Mucosa of descending colon (tissue), 3 donors: ENCODE measurements at places on chromosomes 12 and 14. TPM values are rescaled to one million over a fixed set of nuclear protein-coding genes. Genes with fewer than 3 reads are reported as not detected.

GRCh38 chr12:94889445-94890210, 113.9 kb downstream of the NDUFA12 start:
- DNase-seq, result no peak

DNA sequence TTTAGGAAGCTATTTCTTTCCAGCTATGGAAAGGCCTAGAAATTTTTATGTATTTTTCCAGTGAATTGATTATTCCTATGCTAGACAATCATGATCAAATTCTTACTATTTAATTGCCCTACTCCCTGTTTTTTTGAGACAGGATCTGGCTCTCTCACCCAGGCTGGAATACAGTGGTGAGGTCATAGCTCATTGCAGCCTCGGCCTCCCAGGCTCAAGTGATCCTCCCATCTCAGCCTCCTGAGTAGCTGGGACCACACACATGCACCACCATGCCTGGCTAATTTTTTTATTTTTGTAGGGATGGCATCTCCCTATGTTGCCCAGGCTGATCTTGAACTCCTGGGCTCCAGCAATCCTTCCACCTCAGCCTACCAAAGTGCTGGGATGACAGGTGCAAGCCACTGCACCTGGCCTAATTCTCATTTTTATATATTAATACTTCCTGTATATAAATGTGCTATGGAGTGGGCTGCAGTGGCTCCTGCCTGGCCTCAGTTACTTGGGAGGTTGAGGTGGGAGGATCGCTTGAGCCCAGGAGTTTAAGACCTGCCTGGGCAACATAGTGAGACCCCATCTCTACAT, 16.0 kb upstream of the MDM2 start:
- DNase-seq, result no peak

GRCh38 chr14:37791384-37792036, 196.1 kb downstream of the TTC6 start:
- no peak for DNase-seq

DNA sequence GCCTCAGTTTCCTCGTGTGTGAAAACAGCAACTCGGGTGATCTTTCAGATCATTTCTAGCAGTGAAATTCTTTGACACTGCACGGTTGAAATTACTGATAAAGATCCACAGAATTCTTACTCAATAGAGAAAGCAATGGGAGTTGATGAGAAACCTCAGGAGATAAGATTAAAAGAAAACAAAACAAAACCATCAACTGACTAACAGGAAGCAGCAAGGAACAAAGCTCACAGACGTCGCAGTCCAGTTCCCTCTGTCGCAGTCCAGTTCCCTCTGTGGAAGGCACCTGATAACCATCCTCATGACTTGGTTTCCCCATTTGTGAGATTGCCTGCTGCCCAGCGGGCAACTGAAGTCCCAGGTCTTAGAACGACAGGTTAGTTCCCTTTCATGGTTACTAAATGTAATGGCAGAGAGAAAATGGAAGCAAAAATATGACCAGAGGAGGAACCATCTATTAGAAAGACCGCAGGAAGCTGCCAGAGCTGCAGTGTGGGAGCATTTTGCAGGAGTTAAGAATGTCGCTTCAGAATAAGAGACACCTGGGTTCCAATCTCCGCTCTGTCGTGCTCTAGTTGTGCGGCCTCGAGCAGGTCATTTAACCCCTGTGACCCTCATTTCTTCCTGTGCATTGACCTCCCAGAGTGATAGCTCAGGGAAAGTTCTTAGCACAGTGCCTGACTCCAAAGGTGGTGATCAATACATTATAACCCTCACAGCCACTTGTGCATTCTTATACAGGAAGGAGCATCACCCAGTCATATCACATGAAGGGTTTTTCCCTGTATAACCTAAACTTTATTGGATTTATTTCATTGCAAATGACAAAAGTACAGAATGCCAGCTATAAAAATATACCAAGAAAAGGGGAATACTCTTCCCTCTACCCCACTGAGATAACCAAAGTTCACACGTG, 5.1 kb upstream of the MED13L start:
- no peak for DNase-seq

GRCh38 chr14:24262821-24263733, at the start of gene TGM1:
Gene TGM1, minus strand, starts transcription at chr14:24263177. Its CDS starts 825 bp downstream, at chr14:24262352.
- DNase-seq, result no peak

DNA sequence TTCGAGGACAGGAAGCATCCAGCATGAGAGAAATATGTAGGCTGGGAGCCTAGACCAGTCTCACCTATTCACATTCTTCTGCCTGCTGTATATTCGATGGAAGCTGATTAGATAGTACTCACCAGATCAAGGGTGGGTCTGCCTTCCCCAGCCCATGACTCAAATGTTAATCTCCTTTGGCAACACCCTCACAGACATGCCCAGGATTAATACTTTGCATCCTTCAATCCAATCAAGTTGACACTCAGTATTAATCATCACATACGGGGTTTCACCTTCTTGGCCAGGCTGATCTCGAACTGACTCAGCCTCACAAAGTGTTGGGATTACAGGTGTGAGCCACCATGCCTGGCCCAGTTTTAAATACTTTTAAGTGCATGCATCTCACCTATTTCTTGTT, 30.5 kb upstream of the SLC10A1 start:
- DNase-seq, result no peak

DNA sequence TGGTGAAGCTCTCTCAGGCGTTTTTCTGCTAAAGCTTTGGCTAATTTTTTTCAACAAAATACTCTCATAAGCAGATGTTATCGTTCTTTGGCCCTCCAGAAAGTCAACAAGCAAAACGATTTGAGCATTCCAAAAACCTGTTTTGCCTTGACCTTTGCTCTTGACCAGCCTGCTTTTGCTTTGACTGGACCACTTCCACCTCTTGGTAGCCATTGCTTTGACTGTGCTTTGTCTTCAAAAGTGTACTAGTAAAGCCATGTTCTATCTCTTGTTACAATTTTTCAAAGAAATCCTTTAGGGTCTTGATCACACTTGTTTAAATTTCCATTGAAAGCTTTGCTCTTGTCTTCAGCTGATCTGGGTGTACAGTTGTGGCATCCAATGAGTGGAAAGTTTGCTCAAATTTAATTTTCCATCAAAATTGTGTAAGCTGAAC, 10.7 kb upstream of the ARID4A start:
- no peak for DNase-seq

DNA sequence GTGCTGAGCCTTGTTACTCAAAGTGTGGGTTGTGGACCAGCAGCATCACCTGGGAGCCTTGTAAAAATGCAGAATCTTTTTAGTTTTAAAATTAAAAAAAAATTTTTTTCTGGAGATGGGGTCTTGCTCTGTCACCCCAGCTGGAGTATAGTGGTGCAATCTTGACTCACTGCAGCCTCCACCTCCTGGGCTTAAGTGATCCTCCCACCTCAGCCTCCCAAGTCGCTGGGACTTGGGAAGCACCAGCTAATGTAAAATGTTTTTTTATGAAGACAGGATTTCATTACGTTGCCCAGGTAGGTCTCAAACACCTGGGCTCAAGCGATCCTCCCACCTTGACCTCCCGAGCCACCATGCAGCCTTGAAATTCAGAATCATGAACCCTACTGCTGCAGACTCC, 14.4 kb downstream of the MYBPC1 start:
- DNase-seq, result no peak

DNA sequence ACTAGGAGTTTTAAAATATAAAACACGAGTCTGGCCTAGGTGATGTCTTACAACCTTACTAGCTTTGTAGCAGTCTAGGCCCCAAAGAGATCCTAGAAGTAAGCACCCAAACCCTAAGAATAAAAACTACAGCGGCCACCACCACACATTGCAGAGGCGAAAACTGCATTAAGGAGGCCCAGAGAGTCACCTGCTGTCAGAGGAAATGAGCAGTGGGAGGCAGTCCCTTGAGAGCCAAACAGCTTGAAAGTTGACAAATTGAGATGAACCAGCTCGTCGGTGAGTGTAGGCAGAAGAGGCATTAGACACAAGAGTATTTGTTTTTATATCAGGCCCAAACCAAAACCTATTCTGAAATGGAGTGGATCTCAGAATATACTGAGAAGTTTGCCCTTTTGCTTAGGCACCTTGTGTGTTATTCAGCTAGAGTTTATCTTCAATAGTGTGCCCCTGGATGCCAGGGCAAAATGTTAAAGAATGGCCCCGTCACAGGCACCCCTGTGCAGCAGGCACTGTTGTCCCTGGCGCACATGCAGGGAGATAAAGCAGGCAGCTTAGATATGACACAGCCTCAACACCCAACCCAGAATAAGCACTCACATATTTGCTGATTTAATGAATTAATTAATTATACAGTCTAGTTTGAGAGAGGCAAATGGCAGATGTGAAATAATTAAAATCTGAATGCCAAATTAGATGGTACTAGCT, 56.7 kb downstream of the TTC7B start:
- no peak for DNase-seq

DNA sequence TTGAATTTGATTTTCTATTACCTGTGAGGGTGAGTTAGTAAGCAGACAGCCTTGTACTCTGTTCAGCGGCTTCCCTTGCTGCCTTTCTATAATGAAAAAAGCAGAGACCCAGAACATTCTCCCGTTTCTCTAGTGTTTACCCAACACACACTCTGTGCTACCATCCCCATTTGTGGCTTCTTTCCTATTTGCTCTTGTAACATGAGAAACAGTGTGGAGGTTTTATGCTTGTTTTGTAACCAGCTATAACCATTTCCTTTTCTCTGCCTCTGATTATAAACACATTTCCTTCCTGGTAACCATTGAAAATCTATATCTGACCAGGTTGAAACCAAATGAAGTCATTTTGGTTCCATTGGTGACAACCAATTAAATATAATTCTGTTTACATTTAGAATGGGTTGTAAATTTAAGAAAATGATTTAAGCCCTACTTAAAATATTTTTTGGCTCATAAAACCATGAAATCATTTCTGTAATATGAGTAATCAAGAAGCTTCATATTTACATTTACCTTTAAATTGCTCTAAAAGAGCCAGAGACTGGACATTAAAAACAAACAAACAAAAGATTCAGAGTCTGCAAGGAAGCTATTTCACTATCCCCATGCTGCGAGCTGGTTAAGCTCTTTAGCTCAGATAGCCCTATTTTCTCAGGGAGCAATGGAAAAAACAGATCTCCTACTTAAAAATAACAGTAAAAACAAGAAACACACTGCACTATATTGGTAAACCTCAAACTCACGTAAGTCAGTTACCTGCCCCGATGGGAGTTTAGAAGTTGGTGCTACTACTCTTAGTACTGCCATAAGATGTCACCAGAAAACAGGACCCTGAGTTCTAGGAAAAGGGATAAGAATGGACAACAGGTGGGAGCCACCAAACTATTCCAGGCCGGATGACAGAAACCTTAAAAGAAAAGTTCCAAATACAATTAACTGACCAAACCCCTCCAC, 206.5 kb upstream of the EEA1 start:
- no peak for DNase-seq

The CNTN1 gene
- 0.38 TPM for total RNA-seq

The TSHR gene
- 0.60 TPM for total RNA-seq

The CCDC197 gene
- not detected for total RNA-seq

The SLC16A7 gene
- 9.0 TPM for total RNA-seq
